ENCODE measurements at places on chromosomes 3 and 15.

DNA sequence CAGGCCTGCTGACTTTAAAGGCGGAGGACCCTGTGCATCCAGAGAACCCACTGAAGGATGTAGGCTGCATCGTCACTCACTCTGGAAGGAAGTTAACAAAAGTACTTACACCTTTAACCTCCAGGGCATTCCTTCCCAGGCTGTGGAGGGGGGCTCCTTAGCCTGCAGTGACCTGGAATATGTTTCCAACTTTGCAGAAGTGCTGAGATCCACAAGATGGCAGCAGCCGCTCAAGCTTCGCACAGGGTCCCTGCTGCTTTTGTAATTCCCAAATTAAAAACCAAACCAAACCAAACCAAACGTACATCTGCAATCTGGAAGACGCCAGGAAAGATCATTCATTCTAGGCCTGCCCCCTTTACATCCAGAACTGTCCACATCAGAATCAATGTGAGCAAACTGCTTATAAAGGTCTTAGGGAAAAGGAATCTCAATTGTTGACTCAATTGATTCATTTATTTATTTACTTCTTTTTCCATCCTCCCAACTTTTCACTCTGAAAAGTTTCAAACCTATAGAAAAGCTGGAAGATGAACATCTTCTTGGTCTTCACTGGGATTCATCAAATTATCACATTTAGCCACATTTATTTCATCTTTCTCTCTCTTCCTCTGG, 70.5 kb upstream of the KLHL25 start:
- H3K4me3 ChIP-seq = no peak overlapping the region
- no peak overlapping the region for H3K27ac ChIP-seq
- H3K36me3 ChIP-seq = no peaks in the 10 kb centered on the region

GRCh38 chr3:9552252-9552999, 1.2 kb downstream of the LHFPL4 start:
- H3K27me3 ChIP-seq = peaks cover 2% of the 10 kb centered on the region
- H3K36me3 ChIP-seq = no peaks in the 10 kb centered on the region
- no peaks in the 10 kb centered on the region for H3K4me1 ChIP-seq
- no peak overlapping the region for H3K4me3 ChIP-seq
- no peak overlapping the region for H3K27ac ChIP-seq

- H3K36me3 ChIP-seq = no peaks in the 10 kb centered on the region
- no peaks in the 10 kb centered on the region for H3K27me3 ChIP-seq
- no peak overlapping the region for H3K4me3 ChIP-seq
- no peak for DNase-seq
- no peaks in the 10 kb centered on the region for H3K4me1 ChIP-seq
Measured at GRCh38 chr15:32763295-32763694, 45.5 kb downstream of the GREM1 start.

- H3K27ac ChIP-seq = no peak overlapping the region
- H3K4me3 ChIP-seq = no peak overlapping the region
- no peak for DNase-seq
- H3K4me1 ChIP-seq = no peaks in the 10 kb centered on the region
- no peaks in the 10 kb centered on the region for H3K36me3 ChIP-seq
Measured at GRCh38 chr3:72906154-72906553, 18.3 kb downstream of the GXYLT2 start.

DNA sequence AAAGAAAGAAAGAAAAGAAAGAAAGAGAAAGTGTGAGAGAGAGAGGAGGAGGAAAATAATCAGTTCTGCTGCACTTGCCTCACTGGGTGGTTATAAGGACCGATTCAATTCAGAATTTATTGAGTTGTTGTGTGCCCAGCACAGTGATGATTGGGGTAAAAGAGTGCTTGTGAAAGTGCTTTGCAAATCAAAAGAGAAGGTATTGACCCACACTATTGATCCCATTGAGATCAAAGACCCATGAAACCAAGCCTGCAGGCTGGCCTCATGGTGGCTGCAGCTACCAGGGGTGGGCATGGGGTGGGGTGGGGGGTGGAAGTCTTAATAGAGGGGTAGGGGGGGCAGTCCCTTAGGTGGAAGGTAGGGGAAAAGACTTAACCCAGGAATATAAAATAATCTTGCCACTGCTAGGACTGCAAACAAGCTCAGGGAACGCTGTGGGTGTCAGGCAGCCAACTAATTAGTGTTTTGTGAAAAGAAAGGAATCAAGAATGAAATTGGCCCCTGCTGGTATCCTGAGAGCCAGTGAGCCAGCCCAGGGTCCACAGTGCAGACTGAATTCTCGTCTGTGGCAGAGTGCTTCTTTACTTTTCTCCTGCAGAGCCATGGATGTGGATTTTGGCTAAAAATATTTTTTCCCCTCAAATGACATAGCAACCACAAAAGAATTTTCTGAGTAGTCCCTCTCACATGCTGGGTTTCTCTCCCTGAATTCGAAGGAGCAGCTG, 34.2 kb downstream of the CLEC3B start:
- no peak overlapping the region for H3K27ac ChIP-seq
- H3K4me3 ChIP-seq = no peak overlapping the region
- peaks cover 21% of the 10 kb centered on the region for H3K4me1 ChIP-seq
- no peaks in the 10 kb centered on the region for H3K27me3 ChIP-seq
- no peak for DNase-seq
- no peaks in the 10 kb centered on the region for H3K36me3 ChIP-seq

DNA sequence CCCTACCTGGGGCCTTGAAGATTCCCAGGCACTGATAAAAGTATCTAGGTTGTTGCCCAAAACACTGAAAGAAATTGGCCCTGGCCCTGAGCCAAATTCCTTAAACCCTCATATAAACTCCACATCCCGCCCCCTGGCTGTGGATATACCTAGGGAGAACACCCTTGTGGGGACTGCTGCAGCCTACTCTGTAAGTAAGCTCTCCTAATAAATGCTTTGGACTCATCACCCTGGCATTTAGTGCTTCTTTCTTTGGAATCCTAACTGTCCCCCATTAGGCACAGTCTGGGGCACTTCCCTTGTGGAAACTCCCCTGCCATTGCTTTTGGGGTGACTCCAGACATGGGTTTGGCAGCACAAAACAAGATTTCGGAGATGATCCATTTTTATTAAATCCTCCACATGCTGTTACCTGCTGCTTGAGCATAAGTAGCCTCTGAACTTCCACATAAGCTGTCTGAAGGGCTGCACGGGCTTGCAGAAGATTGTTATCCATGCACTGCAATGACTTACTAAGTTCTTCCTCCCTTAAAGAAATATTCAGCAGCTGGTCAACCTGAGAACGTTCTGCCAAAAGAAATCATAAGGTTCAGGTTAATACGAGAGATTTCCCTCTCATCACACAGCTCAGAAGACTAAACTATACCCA, 46.4 kb downstream of the ZNF106 start:
- DNase-seq = peak; percentile 27
- H3K4me1 ChIP-seq = no peaks in the 10 kb centered on the region
- no peak overlapping the region for H3K4me3 ChIP-seq

DNA sequence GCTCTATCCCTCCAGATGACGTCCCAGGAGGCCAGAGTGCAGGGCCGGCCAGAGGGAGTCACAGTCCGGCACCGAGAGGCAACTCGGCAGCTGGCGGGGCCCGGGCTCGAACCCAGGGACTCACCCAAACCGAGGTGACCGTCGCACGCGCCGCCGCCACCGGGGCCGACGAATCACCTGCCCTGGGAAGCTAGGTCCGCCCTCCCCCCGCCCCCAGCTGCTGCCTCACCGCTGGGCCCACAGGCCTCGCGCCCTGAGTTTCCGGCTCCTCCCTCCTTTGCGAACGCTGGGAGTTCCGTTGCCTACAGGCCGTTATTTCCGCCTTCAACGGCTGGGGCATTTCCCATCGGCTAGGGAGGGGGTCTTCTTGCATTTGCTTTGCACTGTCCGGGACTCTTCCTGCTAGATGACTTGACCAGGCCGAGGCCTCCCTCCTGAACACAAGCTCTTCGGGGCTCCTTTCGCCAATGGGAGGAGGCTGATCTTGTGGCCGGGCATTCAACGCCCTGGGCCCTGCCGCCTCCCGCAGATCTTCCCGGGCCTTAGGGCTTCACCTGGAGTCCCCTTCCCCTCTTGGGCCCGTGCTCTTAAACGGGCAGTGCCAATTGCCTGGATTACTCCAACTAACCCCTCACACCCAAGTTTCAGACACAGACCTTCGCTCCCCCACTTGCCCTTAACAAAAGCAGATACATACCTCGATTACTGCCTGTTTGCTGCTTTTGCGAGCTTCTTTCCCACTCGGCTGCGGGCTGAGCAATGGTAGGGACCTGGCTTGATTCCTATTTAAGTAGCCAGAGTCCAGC, at the start of gene SNUPN:
SNUPN (minus strand) TSS at position 184 of the 806 bp plus-strand sequence. CDS start 4,674 bp downstream, outside the sequence.
- H3K36me3 ChIP-seq = peaks cover under 1% of the 10 kb centered on the region
- H3K4me1 ChIP-seq = peaks cover 2% of the 10 kb centered on the region
- H3K27me3 ChIP-seq = no peaks in the 10 kb centered on the region
- peak within 1 kb of the TSS; percentile 93 for H3K4me3 ChIP-seq
- peak; percentile 98 for DNase-seq
- peak within 1 kb of the TSS; percentile 99 for H3K27ac ChIP-seq

DNA sequence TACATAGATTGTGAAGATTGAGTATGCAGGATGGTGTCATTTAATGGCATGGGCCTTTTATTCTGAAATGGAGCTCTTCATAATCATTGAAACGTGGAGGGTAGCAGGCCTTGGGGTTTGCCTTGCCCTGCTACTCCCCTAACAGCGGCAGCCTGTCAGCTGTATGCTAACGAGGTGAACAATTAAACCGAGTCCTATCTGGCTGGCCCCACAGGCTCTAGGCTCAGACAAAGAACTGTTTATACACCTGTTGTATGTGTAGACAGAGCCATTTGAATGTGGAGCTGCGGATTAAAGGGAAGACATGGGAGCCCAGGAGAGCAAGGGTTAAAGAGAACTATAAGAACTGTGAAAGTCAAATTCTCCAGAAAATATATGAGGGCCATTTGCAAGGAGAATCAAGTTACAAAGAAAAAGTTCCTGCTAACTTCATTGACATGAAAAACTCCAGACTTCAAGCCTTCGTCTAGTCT, 116.7 kb upstream of the CGNL1 start:
- H3K4me1 ChIP-seq = no peaks in the 10 kb centered on the region
- H3K36me3 ChIP-seq = no peaks in the 10 kb centered on the region
- H3K4me3 ChIP-seq = no peak overlapping the region
- no peak overlapping the region for H3K27ac ChIP-seq
- H3K27me3 ChIP-seq = no peaks in the 10 kb centered on the region
- peak; percentile 93 for DNase-seq

GRCh38 chr3:125143538-125143937, 69.0 kb downstream of the SLC12A8 start:
- H3K27me3 ChIP-seq = no peaks in the 10 kb centered on the region
- H3K27ac ChIP-seq = peak overlapping the region; percentile 91
- peaks cover 21% of the 10 kb centered on the region for H3K4me1 ChIP-seq
- no peaks in the 10 kb centered on the region for H3K36me3 ChIP-seq

- H3K36me3 ChIP-seq = peaks cover 8% of the 10 kb centered on the region
- H3K27me3 ChIP-seq = no peaks in the 10 kb centered on the region
- H3K4me1 ChIP-seq = peaks cover 6% of the 10 kb centered on the region
Measured at GRCh38 chr3:58119186-58119585, 91.6 kb downstream of the DNASE1L3 start.

- no peaks in the 10 kb centered on the region for H3K27me3 ChIP-seq
- no peak overlapping the region for H3K4me3 ChIP-seq
- DNase-seq = no peak
- H3K27ac ChIP-seq = no peak overlapping the region
- H3K36me3 ChIP-seq = no peaks in the 10 kb centered on the region
- H3K4me1 ChIP-seq = no peaks in the 10 kb centered on the region
Measured at GRCh38 chr15:57677204-57677603, 29.3 kb upstream of the POLR2M start.

DNA sequence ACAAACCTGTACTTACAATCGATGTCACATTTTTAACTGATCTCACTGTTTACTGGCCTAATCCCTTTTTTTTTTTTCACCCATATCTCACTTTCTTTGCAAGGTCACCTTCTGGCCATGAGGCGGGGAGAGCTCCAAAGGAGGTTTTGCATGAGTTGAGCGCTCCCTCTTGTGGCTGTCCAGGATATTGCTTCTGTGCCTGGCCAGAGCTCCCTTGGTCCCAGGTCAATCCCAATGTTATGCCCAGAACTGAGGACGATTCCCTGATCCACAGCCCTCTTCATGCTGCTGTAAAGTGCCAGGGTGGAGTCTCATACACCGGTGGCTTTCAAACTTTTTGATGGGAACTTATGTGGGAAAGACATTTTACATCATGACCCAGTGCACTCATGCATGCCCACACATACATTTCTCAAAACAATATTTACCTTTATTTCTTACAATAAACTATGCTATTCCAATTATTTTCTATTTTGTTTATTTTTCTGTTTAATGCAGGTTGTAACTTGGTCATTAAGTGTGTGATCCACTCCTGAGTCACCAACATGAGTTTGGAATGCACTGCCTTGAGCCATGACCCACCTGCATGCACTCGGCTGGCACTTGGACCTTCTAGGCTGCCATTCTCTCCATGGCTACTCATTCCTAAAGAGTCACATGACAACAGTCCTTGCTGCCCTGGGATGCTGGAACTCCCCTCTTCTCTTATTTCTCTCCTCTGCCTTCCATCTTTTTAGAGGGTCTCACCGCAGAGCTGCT, 9.6 kb upstream of the SST start:
- no peak overlapping the region for H3K27ac ChIP-seq
- H3K36me3 ChIP-seq = no peaks in the 10 kb centered on the region
- no peaks in the 10 kb centered on the region for H3K27me3 ChIP-seq
- no peak overlapping the region for H3K4me3 ChIP-seq

DNA sequence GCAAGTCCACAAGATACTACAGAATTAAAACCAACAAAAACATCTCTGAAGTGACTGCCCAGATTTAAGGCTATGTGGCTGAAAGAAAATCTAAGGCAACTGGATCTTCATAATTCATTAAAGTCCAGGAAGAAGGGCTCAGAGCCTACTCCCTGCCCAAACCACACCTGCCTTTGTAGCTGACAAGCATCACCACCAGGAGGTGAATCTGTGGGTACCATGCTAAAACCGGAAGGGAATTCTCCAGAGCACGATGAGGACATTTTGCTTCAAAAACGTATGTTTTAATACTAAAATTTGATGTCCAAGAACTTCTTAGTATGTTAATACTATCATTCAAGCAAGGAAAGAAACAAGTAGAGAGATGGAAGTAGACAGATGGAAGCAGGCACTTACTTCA, 495.9 kb upstream of the NECTIN3 start:
- H3K4me3 ChIP-seq = no peak overlapping the region
- no peaks in the 10 kb centered on the region for H3K27me3 ChIP-seq
- H3K4me1 ChIP-seq = peaks cover 4% of the 10 kb centered on the region
- no peak overlapping the region for H3K27ac ChIP-seq

DNA sequence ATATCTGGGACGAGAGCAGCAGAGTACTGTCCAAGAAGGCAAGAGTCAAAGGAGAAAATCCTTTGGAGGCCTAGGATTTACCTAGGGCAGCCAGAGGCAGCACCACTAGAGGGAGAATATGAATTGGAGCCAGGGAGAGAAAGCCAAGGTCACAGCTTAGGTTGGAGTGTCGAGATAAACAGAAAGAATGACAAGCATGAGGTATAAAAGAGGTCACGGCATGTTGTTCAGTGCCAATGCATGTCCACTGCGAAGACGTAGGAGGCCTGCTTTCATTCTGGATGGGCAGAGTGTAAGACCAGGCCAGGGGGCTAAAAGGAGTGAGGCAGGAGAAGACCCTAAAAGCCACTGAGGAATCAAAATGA, 47.2 kb downstream of the THBS1 start:
- H3K27ac ChIP-seq = no peak overlapping the region
- peaks cover 2% of the 10 kb centered on the region for H3K4me1 ChIP-seq
- no peaks in the 10 kb centered on the region for H3K36me3 ChIP-seq
- no peak overlapping the region for H3K4me3 ChIP-seq
- H3K27me3 ChIP-seq = no peaks in the 10 kb centered on the region
